ENCODE measurements at places on chromosomes 7 and 10.

GRCh38 chr10:55820478-55820877 lies 540.6 kb downstream of the ZWINT start:
- no peak for DNase-seq

DNA sequence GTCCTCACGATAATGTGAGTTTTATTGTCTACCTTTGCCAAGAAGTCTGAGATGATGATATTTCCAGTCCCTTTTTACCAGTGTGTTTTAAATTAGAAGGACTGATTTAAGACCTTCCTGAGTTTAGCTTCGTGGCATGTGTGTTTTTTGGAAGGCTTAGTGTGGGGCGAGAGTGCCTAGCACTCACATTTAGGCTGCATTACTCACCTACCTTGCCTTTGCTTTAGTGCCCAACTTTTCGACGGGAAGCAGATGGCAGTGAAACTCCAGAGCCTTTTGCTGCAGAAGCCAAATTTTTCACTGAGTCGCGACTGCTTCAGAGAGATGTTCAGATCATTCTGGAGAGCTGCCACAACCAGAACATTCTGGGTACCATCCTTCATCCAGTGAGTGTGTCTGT lies 50.9 kb downstream of the SND1 start:
- no peak for DNase-seq

- no peak for DNase-seq
Observed at GRCh38 chr10:69048103-69048502, 39.8 kb upstream of the SRGN start.

DNA sequence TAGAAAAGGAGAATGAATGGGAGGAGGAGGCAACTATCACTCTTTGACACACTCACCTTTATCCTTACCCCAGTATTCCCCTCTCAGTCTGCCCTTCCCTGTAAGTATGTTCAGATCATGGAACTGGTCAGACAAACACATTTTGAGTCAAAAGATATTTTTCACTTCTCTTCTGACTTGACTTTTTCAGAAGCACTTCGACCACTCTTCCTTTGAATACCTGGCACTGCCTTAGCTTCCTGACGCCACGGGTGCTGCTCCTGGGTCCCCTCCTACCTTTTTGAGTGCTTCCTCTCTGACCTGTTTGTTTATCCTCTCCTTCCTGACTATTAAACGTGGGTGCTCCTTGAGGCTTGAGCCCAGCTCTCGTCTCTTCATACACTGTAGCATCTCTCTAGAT lies 19.8 kb upstream of the C10orf67 start:
- no peak for DNase-seq

DNA sequence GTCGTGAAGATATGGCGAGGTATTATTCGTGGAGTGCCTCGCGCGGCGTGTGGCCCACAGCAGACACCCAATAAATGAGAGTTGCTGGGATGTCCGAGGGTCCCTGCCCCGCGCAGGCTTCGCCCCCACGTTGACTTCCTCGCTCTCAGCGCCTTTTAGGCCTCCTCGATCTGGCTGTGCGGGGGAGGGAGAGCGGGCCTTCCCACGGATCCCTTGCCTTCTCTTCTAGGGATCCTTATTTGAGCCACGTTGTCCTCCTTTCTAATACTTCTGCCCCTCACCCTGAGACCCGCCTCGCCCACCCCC lies 660 bp downstream of the VCL start:
- DNase-seq: no peak

- no peak for DNase-seq
Observed at GRCh38 chr7:134714470-134715205, 64.8 kb upstream of the CALD1 start.

DNA sequence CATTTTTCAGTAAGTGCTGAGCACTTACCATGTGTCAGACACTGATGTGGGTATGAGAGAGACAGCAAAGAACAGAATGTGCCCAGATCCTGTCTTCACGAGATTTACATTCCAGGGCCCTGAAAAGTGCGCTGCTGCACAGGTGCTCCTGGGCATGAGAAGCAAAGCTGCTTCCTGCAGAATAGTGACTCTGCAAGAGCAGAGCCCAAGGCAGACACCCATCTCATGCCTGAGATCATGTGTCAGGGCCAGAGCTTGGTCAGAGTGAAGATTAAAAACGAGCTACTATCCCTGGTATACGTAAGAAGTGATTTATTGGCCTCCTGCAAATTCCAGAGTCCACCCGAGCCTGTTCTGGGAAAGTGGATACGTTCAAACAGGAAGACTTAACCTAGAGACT lies 824.4 kb downstream of the GRID1 start:
- no peak for DNase-seq

GRCh38 chr7:128379900-128380479 lies 18.5 kb upstream of the PRRT4 start:
- DNase-seq: no peak

GRCh38 chr10:740936-741431 lies 51.5 kb upstream of the DIP2C start:
- no peak for DNase-seq

DNA sequence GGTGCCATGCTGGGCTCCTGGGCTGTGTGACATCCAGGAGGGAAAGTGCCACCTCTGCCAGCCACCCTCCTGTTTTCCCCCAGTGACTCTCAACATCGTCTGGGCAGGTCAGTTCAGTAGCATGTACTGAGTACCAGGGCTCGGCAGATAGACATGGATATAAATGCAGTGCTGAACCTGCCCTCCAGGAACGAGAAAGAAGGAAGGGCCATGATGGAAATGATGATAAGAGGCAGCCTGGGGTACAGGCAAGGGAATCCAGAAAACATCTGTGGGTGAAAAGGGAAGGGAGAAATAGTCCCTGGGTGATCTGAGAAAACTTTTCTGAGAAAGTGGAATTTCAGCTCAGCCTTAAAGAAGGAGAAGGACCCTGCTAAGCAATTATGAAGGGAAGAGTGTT lies 12.1 kb downstream of the CNNM1 start:
- DNase-seq: no peak

GRCh38 chr7:2258661-2259365 lies 16.8 kb downstream of the NUDT1 start:
- DNase-seq: no peak

- no peak for DNase-seq
Observed at GRCh38 chr10:50439187-50439586, 184.6 kb downstream of the SGMS1 start.

DNA sequence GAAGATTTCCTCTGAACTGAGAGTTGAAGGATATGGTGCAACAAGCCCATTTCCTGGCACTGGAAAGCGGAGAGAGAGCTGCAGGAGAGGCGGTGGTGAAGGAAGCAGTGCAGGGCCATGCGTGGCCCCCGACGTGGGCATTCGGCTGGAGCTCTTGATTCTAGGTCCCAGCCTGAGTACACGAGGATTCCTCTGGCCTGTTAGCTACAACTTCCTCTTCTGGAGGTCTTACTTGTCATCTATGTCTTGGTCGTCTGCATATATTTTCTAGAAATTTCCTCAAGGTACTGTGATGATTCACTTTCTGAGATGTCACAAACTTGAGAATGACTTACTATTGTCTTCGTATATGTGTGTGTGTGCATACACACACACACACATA lies 59.2 kb upstream of the JAZF1 start:
- no peak for DNase-seq

DNA sequence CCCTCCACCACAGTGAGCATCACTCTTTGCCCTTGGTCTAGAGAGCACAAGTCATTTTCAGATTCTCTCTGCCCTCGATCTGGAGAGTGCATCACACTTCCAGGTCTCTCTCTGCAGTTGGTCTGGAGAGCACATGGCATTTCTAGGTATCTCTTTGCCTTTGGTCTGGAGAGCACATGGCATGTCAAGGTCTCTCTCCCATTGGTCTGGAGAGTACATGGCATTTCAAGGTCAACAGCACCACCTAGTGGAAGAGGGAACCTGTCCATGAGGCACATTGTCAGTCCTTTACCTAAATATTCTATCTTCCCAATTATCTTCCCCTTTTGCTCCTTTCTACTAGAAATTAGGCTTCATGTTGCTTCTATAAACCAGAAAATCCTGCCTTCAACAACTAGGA lies 1139.4 kb downstream of the XPNPEP1 start:
- DNase-seq: peak; percentile 60

GRCh38 chr7:1925349-1925748 lies 255.3 kb downstream of the ELFN1 start:
- DNase-seq: no peak

GRCh38 chr7:70660819-70661191 lies 471.1 kb upstream of the GALNT17 start:
- DNase-seq: no peak

GRCh38 chr10:124496150-124496549 lies 34.5 kb downstream of the LHPP start:
- DNase-seq: no peak

DNA sequence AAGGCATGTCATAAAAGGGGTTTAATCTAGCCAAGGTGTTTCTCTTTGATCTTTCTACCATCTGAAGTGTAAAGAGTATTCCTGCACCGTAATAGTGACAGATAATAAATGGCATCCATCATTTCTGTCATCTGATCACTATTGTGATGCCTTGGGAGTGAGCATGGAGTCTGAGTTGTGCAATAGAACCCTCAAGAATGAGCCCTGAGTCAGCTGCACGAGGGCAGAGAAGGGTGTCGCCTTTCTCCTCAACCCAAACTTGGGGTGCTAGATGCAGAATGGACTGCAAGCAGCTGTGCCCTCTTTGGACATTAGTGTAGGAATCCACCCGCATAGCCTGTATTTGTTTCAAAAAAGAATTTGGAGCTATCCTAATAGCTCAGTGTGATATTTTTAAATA lies 115.2 kb downstream of the ZNF37A start:
- DNase-seq: no peak

DNA sequence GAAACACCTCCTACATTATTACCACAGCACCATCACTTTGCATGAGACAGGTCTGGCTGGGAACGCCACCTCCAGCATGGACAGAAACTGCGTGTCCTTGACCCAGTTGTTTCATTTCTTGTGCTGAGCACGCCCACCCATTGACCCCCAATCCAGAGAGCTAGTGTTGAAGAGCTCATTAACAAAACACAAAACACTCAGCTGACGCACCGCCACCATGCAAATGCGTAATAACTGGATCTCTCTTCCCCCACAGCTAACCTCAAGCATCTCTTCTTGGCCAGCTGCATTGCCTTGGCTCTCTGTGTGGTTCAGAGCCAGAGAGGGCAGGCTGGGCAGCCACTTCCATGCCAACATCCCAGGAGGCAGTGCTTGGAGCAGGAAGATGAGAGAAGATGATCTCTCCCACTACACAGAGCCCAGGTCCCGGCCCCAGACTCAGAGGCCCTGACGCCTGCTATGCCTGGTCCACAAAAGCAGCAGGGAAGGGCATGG lies 173.5 kb downstream of the PLXNA4 start:
- no peak for DNase-seq

- DNase-seq: peak; percentile 15
Observed at GRCh38 chr7:30831227-30831626, 60.0 kb downstream of the MINDY4 start.

DNA sequence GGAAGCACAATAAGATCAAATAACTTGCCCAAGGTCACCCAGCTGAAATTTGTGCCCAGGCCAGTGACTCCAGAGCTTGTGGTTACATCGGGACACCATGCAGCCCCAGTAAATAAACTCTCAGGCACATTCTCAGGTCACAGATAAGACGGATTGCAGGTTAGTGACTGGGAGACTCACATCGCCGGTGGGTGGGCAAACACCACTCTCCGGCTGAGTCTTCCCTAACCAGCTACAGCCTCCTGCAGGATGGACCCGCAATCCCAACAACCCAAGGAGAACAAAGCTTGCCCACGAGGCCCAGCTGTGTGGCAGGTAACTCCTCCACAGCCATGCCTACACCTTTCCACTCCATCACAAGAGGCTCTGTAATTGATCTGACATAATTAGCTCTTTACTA lies 81.7 kb upstream of the EFCAB10 start:
- no peak for DNase-seq

- peak; percentile 10 for DNase-seq
Observed at GRCh38 chr10:98878418-98878817, 357.2 kb downstream of the HPSE2 start.

DNA sequence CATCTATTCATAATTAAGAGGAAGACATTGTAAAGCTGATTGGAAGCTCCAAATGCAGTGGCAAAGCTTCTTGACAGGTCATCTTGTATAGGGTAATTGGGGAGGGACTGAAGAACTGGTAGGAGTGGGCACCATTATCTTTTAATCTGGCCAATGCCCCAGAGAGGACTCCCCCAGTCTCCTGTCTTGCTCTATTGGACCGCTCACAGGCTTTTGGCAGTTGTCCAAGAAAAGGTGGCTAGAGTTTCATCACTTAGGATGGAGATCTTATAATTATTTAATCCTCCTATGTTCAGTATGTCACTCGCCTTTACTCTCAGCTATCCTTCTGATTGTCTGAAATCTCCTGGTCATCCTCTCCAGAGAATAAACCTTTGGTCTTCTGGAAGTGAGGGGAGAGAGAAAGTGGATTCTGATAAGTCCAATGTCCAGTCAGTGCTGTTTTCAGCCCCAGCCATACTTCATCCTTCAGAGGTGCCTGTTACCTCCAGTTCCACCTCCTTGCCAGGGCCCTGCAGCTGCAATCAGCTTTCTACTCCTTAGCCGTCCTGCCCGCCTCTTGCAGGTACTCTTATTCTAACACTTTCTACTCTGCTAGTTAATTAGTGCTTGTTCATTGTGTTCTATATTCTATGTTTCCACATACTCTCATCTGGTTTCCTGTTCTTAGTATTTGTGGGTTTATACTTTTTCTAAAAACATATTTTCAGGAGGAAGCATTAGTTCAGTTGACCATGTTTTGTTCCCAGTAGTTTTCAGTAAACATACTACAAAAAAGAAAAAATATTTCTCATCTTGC lies 241.6 kb downstream of the NSUN6 start:
- no peak for DNase-seq

DNA sequence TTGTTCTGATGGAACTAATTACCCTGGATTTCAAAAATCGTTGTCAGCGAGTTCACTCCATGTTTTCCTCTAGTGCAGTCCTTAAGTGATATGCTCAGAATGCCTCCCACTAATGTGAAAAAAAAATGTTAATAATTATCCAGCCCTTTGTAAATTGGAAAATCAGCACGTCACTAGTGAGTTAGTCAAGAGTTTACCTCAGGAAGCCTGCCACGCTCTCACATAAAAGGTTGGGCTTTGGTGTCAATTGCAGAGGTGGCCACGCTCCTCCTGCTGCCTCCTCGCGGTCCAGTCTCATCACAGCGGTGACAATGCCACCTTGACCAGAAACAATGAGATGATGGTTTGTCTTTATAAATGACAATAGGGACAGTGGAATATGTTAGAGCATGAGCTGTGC lies 22.5 kb downstream of the UPP1 start:
- no peak for DNase-seq
